ENCODE measurements at places on chromosomes 3 and 15. TPM values are rescaled to one million over a fixed set of nuclear protein-coding genes. Genes with fewer than 3 reads are reported as not detected.

FRMD5 gene
- 10.5 TPM for total RNA-seq

SLC22A14 gene
- total RNA-seq, result not detected

DNAJB11 gene
- total RNA-seq, result 152 TPM

MCF2L2 gene
- total RNA-seq, result 0.03 TPM

- DNase-seq, result no peak
Measured at GRCh38 chr3:121855555-121855954, 20.5 kb downstream of the EAF2 start.

DNA sequence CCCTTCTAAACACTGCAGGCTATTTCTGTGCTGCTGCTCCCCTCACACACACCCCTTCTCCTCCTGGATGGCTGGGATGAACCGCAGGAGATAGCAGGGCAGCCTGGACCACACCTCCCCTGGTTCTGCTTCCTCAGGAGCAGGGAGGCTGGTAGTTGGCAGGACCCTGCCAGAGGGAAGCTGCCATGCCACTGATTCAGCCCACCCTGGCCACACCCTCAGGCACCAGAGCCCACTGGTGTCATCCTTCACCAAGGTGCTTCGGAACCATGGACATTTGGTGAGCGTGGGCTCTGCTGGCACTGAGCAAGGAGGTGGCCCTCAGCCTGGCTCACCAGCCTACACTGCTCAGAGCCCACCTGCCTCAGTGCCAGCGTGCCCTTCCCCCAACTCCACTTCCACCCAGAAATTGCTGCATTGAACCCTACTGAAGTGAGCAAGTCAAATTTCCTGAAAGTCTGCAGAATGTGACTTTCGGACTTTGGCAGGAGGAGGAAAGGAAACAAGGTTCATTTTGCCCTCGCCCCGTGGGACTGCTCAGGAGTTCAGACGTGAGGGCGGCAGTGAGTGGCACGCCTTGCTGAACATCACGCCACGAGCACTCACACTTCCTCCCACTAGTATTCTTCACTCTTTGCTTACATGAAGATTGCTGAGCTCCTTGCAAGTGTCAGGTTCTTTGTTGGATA lies 26.3 kb downstream of the BMF start:
- DNase-seq, result no peak

GRCh38 chr15:38991126-38991525 lies 426.5 kb upstream of the RASGRP1 start:
- DNase-seq, result peak; percentile 42

GRCh38 chr3:63046580-63046979 lies 171.4 kb upstream of the CADPS start:
- no peak for DNase-seq

GRCh38 chr15:37783290-37783689 lies 151.2 kb upstream of the TMCO5A start:
- DNase-seq, result no peak

- no peak for DNase-seq
Measured at GRCh38 chr3:135238871-135239614, 444.0 kb downstream of the EPHB1 start.

GRCh38 chr15:73227433-73228056 lies 141.2 kb downstream of the HCN4 start:
- DNase-seq, result peak; percentile 19

DNA sequence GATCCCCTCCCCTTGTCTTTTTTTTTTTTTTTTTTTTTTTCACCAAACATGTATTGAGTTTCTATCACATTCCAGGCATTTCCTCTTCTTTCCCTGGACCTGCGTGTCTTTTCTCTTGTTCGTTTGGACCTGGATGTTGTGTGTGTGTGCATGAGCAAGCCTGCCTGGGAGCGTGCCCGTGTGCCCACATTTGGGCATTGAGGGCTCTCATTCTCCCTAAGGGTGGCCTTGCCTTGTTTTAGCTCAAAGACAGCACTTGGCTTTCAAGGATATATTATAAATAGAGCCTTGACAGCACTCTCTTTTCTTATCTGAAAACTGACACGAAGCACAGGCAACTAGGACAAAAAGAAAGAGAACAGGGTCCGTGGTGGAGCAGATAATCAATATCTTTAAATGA lies 39.0 kb upstream of the SLC25A26 start:
- DNase-seq, result no peak

GRCh38 chr3:144431134-144431533 lies 459.5 kb downstream of the DIPK2A start:
- DNase-seq, result no peak

- no peak for DNase-seq
Measured at GRCh38 chr3:24196526-24196925, 251.4 kb downstream of the NR1D2 start.

DNA sequence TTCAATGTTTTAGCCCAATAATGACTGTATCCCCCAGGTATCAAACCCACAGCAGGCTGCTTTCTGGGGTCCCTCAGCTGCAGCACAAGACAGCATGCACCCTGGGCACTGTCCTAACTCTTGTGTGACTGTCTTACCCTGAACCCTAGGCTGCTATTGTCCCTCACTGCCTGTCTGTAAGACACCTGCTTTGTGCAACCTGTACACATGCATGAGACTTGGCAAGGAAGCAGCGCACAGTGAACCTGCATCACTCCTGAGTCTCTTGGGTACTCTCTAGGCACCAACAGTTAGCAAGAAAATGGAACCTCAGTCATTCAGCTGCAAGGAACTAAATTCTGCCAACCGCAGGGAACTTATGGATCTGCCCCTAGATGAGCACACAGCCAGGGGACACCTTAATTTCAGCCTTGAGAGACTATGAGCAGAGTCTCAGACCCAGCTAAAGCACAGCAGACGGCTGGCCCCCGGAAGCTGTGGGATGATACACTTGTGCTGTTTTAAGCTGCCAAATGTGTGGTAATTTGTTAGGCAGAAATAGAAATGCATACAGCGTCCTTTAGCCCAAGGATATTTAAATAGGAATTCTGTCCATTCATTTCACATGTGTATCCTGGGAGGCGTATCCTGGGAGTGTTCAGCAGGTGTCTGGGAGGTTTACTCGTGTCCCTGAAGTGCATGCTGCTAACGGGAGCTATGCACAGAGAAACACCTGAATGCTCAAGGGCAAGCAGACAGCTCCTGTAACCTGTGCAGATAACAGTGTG lies 223.8 kb downstream of the KLF13 start:
- DNase-seq, result no peak

- no peak for DNase-seq
Measured at GRCh38 chr3:15333099-15333955, 941 bp upstream of the SH3BP5 start.

GRCh38 chr3:139310474-139310933 lies 33.3 kb upstream of the MRPS22 start:
- DNase-seq, result peak; percentile 79

DNA sequence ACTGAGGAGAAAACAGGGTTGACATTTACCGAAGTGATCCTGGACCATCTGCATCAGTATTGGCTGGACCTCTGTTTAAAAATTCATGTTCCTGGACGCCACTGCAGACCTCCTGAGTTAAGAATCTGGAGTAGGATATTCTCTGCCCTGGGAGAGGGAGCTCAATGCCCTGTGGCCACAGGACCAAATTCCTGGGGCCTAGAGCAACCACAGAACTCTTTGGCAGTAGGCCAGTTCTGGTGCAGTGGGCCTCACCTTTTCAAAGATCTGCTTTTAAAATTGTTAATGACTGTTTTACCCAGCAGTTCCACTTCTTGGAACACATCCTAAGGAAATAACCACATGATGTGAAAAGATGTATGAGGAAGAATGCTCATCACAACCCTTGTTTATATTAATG lies 133.3 kb upstream of the ADPGK start:
- DNase-seq, result no peak

Data from SJSA1 (cell line).